Hematopoietic multipotent progenitor cell (in vitro differentiated cells): ENCODE measurements at places on chromosomes 2 and 18.

DNA sequence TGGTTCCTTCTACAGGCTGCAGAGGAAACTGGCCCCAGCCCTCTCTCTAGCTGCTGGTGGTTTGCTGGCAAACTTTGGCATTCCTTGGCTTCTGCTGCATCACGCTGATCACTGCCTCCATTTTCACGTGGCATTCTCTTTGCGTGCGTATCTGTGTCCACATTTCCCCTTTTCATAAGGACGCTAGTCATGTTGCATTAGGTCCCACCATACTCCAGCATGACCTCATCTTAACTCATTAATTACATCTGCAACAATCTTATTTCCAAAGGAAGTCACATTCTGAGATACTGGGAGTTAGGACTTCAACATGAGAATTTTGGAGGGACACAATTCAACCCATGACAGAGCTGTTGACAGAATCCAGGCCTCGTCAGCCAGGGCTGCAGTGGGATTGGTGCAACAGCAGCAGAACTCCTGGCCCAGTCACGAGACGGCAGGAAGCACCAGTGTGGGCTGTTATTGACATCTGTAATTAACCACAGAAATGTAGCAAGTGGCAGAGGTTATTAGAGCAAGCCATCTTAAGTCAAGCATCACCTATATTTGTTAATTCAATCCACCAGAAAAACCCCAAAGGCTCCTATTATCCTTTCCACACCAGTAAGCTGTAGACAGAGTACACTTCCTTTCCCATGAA lies 132.4 kb downstream of the TMEM163 start:
- no peak for DNase-seq

DNA sequence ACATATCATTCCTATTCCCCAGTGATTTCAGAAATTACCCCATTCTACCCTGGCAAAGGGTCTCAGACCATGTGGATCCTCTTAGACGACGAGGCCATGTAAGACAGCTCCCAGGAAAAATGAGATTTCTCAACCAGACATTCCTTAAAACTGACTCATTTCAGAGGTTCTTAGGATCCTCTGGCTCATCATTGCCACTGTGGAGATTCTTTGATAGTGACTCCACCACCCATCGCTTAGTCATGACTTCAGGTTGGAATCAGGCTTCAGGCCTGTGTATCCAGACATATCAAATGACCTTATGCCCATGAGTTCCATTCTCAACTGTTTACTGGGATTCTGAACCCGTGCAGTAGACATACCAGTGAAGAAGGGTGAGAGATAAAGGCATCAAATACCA lies 245.6 kb upstream of the TCF4 start:
- no peak for DNase-seq

GRCh38 chr2:149488706-149489440 lies 98.7 kb downstream of the MMADHC start:
- DNase-seq: no peak

GRCh38 chr2:45862843-45863242 lies 211.4 kb downstream of the PRKCE start:
- DNase-seq: no peak

DNA sequence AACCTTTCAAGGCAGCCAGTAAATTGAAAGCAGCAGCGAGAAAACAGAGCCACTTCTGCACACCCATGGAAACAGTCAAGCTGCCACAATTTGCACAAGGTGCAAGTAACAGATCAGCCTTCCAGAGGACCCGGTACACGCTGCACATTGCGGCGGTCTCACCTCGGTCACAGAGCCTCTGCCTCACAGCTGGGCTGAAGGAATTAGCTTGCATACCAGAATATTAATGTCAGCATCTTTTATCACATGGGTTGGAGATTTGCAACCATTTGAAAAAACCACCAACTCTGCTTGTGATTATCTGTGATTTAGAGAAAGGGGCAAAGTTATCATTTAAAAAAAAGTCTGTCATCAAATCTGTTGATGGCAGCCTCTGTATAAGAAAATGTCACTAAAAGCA lies 330.5 kb upstream of the TCF4 start:
- no peak for DNase-seq

GRCh38 chr2:237180187-237180586 lies 94.5 kb downstream of the COPS8 start:
- DNase-seq: no peak

DNA sequence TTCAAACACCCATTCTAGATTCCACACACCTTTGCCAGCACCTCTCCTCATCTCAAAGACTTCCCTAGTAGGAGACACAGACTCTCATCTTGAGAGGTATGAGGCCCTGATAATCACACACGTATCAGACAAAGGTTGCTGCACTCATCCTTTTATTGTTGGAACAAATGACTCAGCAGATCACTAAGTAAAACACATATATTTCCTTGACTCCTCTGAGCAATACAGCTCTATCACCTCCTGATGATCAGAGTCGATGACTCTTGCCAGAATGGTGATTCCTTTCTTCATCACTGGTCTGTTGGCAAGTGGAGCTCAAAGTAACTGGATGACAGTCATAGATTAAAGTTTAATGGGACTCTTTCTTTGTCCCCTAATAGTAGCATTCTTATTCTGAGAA lies 1049.2 kb upstream of the ZEB2 start:
- no peak for DNase-seq

DNA sequence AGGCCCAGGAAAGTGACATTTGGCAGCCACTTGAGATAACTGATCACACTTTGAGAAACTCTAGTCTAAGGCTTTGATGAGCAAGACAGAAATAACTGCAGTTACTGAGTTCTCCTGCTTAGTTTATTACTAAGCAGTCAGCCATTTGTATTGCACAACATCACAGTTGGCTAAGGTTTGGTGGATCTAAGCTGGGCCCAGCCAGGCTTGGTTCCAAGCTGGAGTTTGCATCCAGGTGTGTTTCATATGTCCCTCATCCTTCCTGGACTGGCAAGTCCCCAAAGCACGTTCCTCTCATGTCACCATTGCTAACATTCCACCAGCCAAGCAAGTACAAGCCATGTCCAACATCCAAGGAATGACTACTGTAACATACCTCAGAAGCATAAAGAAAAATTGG lies 71.3 kb upstream of the ZNF532 start:
- no peak for DNase-seq

DNA sequence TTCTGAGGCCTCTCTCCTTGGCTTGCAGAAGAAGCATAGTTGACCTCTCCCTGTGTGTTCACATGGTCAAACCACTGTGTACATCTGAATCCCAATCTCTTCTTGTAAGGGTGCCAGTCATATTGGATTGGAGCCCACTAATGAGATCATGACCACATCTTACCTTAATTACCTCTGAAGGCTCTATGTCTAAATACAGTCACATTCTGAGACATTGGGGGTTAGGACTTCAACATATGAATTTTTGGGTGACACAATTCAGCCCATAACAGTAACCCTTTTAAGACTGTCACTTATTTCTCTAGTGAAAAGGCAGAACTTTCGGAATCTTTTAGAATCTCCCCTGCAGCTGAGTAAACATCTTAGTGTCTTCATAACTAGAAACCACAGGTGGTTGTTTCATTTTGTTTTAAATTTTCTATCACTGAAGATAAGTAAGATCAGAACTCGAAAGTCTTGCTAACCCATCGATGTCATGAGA lies 33.3 kb downstream of the BMP10 start:
- no peak for DNase-seq

DNA sequence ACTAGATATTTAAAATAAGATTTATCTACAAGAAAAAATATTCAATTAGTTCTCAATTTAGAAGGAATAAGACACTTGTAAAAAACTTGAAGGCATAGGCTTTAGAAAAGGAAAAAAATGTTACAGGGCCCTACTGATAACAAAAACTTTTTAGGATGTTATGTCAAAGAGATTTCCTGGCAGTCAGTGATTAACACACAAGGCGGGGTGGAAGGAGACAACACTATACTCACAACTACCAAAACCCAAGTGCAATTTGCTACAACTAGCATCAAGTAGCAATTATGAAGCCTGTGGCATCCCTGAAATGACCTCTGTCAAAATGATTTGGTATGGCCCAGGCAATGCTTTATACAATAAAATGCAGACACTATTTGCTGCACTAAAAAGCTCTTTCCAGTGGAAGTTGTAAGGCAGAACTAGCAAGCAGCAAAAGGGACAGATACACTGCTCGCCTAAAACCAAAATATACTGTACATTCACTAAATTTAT lies 15.3 kb downstream of the STRN start:
- no peak for DNase-seq

DNA sequence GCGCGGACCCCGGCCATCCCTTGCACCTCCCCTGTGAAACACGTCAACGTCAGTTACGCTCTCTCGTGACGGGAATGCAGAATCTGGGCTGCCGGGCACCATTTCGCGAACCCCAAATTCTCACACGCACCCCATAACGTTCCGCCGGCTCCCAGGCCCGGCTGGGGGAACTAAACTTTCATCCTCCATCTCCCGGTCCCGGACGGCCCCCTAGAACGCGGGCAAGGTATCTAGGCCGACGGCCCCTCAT lies 544 bp downstream of the DNAJC27 start:
- DNase-seq: no peak

DNA sequence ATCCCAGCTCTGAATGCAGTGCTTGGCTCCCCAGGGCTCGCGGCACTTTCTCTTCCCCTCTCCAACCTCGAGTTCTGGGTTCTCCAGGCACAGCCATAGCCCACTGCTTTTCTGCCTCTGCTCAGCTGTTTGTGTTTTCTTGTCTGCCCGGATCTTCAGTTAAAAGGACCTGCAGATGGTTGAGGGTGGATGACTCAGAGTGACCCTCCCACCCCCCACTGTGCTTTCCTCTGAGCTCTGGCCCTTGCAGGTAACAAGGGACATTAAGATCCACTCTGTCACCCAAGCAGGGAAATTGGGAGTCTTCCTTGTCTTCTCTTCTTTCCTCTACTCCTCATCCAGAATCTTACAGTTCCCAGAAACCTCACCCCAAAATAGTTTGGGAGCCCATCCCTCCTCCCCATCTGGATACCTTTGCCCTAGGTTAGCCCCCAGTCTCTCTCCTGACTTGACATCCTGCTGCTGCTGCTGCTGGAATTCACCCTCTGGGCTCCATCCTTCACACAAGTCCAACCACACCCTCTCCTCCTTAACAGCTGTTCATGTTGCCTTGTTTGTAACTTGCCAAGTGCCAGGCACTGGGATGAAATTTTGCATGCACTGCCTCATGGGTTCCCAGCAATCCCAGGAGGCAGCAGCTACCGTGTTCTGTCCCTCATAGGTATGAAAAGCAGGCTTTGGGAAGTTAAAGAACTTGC lies 157.9 kb upstream of the TTC39C start:
- no peak for DNase-seq

DNA sequence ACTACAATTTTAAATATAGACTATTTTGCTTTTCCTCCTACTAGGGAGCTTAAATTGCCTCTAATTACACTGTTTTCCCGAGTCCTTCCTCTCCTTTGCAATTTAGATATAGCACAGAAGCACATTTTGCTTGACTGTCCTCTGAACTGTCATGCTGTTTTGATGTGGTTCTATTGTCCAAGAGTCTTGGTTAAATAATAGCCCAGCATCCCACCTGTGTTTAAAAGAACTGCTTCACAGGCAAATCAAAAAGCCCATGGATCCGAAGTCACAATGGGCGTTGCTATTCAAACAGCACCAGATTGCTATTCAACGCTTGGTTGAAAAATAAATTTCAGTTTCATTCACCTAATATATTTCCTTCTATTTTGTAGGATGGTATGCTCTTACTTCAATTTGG lies 22.3 kb upstream of the ACTR3 start:
- DNase-seq: no peak
